Activated CD8-positive, alpha-beta memory T cell treated with anti-CD3 and anti-CD28 coated beads, Interleukin-2, amount 50 U/mL, for 4 hours (primary cell): ENCODE measurements at places on chromosomes 7 and 10.

DNA sequence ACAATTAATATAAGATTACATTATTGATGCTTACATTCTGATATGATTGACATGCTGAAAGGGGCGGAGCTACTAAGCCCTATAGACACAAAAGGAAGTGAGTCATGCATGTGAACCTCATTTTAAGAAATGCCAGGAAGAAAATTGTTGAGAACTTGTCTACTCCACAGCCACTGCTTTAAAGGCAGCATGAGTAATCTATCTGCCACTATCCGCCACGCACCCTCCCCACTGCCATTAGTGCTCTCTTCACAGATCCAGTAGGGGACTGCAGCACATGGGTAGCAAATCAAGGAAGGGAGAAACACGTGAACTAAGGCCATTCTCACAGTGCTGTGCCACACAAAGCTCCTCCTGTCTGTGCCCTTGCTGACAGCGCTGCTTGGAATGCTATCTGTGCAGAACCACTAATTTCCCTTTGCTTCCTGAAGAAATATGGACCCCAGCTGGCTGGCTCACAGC lies 524.8 kb downstream of the GRM8 start:
- no peak for DNase-seq

DNA sequence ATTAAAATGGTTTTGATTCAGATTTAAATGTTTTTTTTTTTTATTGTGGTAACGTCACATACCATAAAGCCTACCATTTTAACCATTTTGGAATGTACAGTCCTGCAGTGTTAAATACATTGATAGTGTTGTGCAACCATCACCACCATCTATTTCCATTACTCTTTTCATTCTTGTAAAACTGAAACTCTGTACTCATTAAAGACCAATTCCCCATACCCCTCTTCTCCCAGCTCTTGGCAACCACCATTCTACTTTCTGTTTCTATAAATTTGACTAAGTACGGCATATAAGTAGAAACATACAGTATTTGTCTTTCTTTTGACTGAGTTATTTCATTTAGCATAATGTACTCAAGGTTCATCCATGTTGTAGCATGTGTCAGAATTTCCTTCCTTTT lies 96.2 kb downstream of the EXOC4 start:
- no peak for DNase-seq

GRCh38 chr10:13492493-13493180 lies 36.2 kb downstream of the BEND7 start:
- no peak for DNase-seq

GRCh38 chr10:114624951-114625780 lies 32.9 kb downstream of the ABLIM1 start:
- DNase-seq, result no peak

DNA sequence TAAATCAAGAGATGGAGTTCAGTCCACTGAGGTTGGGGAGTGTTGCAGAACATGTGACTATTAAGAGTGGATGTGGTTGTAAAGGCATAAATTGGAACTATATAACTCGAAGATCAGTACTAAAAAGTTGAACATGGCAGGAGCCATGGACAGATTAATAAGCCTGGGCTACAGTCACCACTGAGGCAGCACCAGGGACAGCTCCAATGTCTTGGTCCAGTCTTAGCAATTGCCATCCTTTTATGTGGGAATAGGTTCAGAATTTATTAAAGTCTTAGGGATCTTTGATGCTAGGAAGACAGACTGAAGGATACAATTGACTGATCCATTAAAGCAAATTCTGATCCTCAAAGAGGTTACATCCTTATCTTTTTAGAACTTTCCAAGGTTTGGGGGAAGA lies 156.6 kb downstream of the ADRA2A start:
- no peak for DNase-seq

GRCh38 chr7:75663302-75663907 lies 75.3 kb downstream of the HIP1 start:
- no peak for DNase-seq

- no peak for DNase-seq
Observed at GRCh38 chr10:131824371-131825149, 76.2 kb upstream of the PPP2R2D start.

DNA sequence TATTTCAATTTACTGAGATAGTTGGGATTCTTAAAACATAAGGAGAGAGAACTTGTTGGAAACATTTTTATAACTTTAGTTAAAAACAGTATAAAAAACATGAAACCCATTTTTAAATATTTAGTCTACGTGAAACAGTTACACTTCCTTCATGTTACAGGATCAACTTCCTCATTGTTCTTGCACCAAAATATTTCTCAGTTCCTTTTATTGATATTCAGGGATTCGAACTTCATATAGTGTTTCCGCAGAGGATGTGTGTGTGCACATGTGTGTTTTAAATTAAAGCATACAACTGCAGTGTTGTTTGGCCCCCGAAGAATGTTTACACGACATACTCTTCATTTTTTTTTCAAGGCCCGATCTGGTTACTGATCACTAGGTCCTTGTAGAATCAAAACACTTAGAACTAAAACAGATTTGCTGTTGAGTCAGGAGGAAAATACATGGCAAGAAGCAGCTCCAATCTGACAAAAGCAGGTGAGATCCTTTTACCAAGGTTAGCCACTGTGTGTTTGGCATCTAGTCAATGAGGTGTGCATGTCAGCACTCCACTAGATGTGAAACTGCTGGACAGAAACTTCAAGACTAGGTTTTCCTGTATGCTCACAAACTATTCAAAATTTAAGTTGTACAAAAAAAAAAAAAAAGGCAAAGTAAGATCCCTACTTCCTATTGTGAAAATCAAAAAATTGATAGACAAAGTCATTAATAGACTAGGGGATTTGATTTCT lies 60.4 kb downstream of the INSYN2A start:
- no peak for DNase-seq

DNA sequence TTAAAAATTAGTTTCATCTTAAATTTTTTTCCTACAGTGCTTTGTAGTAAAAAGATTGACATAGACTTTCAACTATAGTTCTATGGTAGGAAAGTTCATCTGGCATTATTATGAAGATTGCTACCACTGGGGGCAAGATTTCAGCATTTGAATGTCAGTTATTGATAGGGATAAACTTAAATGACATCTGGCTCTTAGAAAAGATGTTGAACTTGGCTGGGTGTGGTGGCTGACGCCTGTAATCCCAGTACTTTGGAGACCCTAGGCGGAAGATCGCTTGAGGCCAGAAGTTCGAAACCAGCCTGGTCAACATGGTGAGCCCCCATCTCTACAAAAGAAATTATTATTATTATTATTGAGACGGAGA lies 1.4 kb upstream of the TRA2A start:
- DNase-seq, result no peak

- no peak for DNase-seq
Observed at GRCh38 chr10:61478621-61479312, 25.6 kb upstream of the TMEM26 start.

- no peak for DNase-seq
Observed at GRCh38 chr7:157700231-157701005, 363.6 kb downstream of the DNAJB6 start.

DNA sequence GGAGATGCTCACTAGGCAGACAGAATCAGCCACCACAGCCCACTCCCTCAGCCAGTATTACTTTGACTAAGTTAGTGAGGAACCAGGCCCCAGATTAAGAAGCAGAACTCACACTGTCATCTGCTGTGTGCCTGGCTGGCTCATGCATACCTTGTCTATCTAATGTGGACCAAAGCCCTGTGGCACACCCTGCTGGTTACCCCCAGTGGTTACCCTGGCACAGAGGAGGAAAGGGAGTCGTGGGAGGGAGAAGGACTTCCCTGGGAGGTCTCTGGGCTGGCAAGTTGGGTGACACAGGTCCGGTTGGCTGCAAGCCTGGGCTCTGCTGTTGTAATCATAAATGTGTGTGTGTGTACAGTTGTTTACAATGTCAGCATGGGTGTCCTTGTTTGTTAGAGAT lies 7.5 kb upstream of the SH2D4B start:
- peak; percentile 48 for DNase-seq

DNA sequence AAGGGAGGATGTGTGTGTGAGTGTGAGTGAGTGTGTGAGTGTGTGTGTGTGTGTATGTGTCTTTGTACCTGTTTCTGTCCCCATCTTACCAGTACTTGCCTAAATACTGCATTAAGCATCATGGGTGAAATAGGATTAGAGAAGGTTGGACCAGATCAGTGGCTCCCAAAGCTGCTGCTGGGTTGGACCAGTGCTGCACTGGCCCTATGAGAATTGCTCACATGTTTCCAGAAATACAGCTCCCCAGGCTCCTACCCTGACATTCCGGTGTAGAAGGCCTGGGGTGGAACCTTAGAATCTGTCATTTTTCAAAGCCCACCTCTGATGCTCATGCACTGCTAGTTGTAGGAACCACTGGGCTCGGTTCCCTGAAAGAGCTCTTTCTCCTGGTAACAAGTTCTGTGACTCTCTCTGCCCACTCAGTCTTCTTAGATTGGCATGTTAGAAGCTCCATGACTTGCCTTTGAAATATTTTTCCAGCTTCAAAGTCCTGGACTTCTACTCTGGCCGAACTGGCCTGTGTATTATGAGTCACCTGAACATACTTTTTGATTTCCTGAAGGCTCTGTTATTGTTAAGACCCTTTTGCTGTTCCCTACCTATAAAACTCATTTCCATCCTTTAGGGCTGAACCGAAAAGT lies 224.7 kb downstream of the CUX1 start:
- DNase-seq, result no peak

GRCh38 chr10:31299119-31299518 lies 19.9 kb upstream of the ZEB1 start:
- no peak for DNase-seq

DNA sequence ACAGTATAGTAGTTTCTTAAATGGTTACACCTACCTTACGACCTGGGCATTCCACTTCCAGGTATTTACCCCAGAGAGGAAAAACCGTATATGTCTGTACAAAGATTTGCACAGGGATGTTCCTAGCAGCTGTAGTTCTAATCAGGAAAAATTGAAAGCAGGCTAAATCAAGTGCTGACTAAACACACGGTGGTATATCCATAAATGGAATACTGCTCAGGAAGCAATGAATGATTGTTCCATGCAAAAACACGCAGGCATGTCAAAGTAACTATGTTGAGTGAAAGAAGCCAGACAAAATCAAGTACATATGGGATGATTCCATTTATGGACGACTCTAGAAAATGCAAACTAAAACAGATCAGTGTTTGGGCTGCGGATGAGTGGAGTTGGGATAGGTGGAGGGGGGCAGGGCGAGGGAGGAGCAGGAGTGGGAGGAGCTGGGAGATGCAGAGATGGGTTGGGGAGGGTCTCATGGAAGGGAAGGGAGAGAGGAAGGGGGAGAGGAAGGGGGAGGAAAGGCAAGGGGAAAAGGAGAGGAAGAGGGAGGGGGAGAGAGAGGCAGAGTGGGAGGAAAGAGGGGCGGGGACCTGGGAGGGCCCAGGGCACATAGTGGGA lies 484 bp upstream of the MSRB2 start:
- DNase-seq, result no peak

DNA sequence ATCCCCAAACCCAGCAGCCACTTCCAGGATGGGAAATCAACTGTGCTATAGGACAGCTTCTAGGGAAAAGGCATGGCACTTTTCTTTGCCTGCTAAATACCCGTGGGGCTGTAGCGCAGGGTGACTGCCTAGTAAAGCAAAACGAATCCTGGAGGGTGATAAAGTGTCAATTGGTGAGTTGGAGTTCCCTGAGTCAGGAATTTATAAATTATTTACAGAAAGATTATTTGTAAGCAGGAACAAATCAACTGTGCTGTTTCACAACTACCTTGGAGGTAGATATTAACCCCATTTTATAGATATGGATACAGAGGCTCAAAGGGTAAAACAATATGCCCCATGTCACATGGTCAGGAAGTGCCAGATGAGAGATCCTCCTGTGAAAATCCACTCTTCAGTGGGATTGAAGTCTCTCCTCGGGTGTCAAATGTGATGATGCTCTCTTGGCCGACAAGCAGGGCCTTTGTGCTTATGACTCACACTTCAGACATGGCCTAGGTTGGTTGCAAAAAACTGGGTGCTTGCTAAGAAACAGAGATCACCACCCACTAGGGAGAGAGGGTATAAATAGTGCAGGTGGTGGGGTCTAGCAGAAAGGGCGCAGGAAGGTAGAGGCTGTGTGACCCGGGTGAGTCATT lies 383.2 kb upstream of the ZMIZ1 start:
- DNase-seq, result no peak

DNA sequence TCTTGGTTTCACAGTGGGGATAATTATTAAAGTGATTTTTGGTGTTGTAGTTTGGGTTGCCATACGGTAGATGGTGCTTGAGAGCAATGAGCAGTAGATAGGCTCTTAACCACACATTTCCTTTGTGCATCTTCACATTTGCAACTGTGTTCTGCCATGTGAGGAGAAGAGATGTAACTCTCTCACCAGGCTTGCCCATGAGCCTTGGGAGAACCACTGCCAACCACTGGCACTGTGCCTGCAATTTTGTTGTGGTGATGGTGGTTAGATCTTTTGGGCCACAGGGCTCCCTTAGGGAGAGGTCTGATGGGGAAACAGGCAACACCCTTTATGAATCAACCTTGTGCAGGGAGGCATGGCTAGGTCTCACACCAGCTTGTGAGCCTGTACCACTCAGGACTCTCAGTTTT lies 204.3 kb downstream of the CCDC7 start:
- DNase-seq, result no peak

DNA sequence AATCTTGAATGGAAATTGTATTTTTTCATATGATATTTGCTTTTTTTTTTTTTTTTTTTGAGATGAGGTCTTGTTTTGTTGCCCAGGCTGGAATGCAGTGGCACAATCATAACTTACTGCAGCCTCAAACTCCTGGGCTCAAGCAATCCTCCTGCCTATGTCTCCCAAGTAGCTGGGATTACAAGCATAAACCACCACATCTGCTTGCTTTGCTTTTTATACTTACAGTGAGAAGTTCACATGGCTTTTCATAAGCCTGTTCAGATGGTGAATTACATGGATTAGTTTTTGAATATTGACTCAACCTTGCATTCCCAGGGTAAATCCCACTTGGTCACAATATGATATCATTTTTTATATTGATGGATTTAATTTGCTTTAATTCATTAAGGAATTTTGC lies 22.0 kb downstream of the LRRD1 start:
- no peak for DNase-seq

DNA sequence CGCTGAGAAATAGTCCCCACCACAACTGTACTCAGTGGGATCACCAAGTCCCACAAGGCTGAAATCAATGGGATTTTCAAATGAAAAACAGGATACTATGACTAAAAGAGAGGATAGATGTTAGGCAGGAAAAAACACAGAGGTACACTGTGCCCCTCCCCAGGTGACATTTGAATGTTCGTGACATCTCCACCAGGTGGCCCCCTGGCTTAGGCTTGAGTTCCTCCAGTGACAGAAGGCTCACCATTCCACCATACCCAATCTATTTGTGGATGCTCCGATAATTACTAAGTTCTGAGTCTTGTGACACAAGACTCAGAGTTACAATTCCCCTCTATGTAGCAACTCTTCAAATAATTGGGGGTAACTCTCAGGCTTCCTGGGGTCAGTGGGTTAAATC lies 77.5 kb upstream of the KCNMA1 start:
- no peak for DNase-seq
